ENCODE measurements at places on chromosomes 3 and 15. TPM values are rescaled to one million over a fixed set of nuclear protein-coding genes. Genes with fewer than 3 reads are reported as not detected.

DNA sequence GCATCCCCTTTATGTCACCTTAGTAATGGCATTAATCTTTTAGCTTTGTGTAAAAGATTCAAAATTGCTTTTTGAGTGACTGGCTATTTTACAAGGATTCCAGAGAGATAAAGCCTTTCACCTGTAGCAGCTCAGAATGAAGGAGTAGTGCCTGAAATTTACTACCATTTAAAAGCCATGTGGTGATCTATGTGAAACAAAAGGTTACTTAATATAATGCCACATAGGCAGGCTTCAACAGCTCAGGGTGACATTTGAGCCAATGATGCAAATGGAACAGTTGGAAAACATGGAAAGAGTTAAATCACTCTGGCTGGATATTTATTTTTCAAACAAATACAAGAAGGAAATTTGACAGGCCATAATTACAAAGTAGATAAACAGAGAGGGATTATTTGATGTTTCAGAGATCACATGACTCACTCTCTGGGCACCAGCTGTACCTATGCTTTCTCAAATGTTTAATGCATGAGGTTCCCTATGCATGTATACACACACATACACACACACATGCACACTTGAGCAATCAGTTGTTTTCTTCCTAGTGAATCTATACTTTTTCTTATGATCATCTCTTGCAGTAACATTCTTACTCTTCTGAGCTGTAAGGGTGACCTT, 171.5 kb downstream of the ZMAT3 start:
- DNase-seq, result no peak

DNA sequence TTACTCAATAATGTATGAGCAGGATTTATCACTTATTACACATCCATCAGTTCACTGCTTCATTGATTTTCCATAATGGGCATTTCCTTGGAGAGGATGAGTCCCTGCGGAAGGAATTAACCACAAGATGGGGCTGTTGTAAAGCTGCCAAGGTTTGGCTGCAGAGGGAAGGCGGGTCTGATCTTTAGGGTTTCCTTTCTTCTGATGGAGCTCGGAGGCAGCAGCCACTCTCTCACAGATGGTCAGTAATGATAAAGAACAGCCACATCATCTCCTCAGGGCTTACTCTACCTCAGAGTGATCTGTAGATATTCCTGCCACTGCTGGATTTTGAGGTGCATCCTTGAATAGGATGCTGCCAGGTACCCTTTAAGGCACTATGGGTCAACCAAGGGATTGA, 115.2 kb downstream of the USP13 start:
- no peak for DNase-seq

DNA sequence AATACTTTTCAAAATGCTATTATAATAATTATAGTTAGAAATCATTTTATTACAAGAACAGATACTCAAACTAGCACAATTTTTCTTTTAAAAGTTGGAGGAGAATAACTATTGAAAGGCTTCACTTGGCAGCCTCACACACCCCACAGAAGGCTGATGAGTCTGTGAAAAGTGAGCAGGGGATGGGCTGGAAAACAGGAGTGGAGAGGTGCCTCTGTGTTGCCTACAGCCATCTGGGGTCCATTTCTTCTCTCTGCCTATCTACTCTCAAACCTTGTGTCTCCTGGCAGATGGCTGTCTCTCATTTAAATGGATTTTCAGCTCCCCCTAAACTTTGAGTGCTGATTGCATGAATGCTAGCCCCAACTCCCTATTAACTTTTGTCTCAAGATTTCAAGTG, 230.8 kb downstream of the CLSTN2 start:
- DNase-seq, result no peak

DNA sequence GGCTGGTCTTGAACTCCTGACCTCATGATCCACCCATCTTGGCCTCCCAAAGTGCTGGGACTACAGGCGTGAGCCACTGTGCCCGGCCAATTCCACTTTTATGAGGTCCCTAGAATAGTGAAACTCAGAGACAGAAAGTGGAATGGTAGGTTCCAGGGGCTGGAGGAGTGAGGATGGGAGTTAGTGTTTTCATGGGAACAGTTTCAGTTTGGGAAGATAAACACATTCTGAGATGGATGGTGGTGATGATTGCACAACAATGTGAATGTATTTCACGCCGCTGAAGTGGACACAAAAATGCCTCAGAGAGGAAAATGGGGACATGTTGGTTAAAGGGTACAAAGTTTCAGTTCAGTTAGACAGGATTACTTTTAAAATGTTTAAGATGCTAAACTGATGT, 22.5 kb upstream of the HDAC11 start:
- no peak for DNase-seq

- no peak for DNase-seq
Observed at GRCh38 chr3:13136426-13136825, 63.2 kb upstream of the IQSEC1 start.

- no peak for DNase-seq
Observed at GRCh38 chr15:89827829-89828228, 13.2 kb upstream of the ANPEP start.

GOLGA8N gene
- 42.2 TPM for polyA plus RNA-seq

Measured in renal cortex interstitium (tissue), 15 donors.